ENCODE measurements at places on chromosomes 13 and 19.

DNA sequence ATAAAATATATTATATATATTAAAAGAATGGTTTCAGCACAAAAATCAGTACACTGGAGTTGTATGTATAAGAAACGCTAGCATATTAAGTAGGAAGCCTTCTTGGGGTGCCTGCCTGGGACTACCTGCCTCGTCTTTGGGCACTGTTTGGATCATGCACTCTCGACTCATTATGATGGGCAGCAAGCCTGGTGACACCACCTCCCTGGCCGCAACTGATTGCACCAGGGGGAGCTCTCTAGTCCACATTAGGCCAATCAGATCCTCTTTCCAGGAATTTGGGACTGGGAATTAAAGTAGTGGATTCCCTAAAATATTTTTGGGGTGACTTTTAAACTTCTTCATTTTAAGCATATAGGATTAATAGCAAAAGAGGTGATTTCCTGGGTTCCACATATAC is 56.0 kb upstream of the RGCC start:
- DNase-seq: no peak

GRCh38 chr13:109355875-109356434 is 430.4 kb downstream of the IRS2 start:
- no peak for DNase-seq

GRCh38 chr13:52845766-52846566 is 2.5 kb downstream of the PCDH8 start:
- DNase-seq: peak; percentile 64

DNA sequence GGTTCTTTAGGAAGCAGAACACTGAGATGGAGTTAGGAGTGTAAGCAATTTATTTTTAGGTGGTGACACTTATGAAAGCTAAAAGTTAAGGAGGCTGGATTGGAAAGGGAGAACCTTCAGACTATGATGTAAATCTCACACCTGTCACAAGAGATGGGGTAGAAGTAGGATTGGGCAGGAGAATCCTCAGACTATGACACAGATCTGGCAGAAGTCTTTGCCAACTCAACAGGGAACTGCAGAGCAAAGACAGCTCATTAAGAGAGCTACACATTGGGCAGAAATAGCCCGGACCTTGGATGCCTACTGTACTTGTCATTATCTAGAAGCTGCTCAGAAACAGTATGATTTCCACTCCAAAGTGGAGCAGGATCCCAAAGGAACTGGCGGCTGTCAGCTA is 134.4 kb downstream of the DNAJC15 start:
- DNase-seq: no peak

- DNase-seq: no peak
These were observed 78.0 kb downstream of the ATP11A start for GRCh38 chr13:112767506-112768471.

DNA sequence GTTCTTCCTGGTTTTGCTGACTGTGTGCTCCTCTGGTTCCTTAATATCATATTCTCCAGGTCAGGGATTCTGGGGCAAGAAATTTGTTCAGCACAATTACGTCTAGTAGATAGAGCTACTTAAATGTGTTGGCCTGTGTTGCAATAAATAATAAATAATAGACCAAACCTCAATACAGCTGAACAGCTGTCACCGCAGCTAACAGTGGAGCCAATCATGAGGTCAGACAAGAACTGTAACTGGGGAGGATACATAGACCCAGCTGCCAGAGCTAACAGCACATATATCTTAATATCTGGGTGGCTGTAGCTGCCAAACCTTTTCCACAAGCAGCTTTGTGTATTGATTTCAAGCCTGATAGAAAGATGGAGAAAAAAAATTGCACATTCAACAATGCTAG is 1596.3 kb upstream of the PCDH20 start:
- no peak for DNase-seq

- no peak for DNase-seq
These were observed 13.9 kb downstream of the TBC1D4 start for GRCh38 chr13:75468098-75468497.

DNA sequence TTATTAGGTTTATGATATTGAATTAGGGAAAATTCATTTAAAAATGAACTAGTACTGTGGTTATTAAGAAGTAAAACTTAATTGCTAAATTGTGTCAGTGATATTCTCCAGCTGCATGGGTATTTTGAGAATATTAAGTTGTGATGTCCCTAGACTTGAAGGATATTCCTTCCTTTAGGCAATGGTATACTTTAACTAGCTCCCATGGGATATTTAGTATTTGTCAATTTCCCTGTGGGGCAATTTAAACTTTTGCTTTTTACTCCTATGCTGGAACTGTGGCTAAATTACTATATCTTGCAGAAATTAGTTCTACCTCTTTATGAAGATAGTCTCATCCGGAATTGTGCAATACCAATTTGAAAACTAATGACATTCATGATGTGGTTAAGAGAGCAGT is 151.6 kb upstream of the CSNK1A1L start:
- DNase-seq: no peak
